ENCODE measurements at places on chromosomes 2 and 18. TPM values are rescaled to one million over a fixed set of nuclear protein-coding genes. Genes with fewer than 3 reads are reported as not detected.

DNA sequence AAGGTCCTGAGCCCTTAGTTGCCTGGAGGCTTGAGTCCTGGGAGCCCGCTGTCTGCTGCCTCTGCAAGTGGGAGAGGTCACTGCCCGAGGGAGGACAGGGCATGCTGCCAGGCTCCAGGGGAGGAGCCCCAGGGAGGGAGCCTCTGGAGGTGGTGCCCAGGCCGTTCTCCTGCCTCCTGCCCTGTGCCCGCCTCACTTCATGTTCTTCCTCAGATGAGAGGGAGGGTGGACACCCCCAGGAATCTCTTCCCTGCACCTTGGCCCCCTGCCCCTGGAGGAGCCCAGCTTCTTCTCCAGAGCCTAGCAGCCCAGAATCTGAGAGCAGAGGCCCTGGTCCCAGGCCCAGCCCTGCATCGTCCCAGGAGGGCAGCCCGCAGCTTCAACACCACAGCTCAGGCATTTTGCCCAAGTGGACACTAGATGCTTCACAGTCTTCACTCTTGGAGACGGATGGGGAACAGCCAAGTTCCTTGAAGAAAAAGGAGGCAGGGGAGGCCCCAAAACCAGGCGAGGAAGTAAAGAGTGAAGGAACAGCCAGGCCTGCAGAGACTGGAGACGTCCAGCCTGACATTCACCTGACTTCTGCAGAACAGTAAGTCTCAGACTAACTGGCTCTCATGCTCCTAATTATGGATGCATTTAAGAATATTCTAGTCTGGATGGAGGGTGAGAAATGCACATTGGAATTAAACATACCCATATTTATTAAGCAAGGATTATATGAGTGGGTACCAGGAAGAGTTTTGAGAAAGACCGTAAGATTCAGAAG, 12.1 kb downstream of the PSD4 start:
- DNase-seq = no peak

- DNase-seq = no peak
Observed at GRCh38 chr2:53545604-53546003, 222.0 kb upstream of the CHAC2 start.

DNA sequence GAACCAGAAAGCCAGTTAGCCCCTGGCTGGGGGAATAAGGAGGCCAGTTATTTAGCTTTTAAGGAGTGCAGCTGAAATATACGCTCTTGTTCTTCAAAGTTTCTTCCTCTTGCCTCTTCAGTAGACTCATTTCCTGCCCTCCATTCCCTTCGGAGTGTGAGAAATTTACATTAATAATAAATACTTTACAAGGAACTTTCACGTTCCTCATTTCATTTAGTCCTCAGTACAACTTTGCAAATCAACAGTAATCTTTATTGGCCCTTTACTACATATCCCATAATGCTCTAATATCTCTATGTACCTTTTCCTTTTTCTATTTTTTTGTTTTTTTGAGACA, 15.6 kb downstream of the PLCD4 start:
- no peak for DNase-seq

DNA sequence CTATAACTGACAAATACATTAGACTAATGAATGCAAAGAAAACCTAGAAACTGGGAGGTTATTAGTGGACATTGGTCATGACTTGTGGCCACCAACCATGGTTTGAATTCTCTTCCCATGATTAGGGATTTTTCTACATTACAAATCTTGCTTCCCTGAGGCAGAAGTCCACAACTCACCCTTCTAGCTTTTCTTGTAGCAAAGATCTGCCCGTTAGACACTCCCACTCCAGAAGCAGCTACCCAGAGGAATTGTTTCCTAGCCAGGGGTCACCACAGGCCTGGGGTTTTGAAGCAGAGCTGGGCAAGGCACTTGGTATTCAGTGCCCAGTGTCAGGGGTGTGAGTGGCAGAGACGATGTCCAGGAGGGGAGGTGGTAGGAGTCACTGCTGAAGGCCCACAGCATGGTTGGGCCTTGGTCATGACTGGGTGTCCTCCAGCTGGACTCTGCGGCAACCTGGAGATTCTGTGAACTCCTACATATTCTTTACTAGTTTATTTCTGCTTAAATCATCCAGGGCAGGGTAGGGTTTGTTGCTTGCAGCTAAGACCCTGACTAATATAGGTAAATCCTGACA, 54.9 kb downstream of the ACTR2 start:
- no peak for DNase-seq

GRCh38 chr2:168002021-168002553, 245.3 kb downstream of the STK39 start:
- no peak for DNase-seq

GRCh38 chr2:15531095-15531854, 29.9 kb downstream of the NBAS start:
- no peak for DNase-seq

Gene DSG1
- 0.08 TPM for polyA plus RNA-seq

GRCh38 chr2:20617892-20618467, 32.9 kb downstream of the HS1BP3 start:
- DNase-seq = peak; percentile 58

Gene GPR39
- polyA plus RNA-seq = 3.0 TPM

Gene DSC1
- polyA plus RNA-seq = 2.8 TPM
